Activated B cell treated with CpG ODN at 0.5 μM for 24 hours (primary cell): ENCODE measurements at places on chromosomes 13 and 19. TPM values are rescaled to one million over a fixed set of nuclear protein-coding genes. Genes with fewer than 3 reads are reported as not detected.

Gene FFAR3
- 0.16 TPM in 1 of 2 replicates, not detected in the other for total RNA-seq

Gene POGLUT2
- 0.11 TPM in 1 of 2 replicates, not detected in the other for total RNA-seq

Gene PTPRS
- total RNA-seq, result 2.5 and 3.4 TPM in 2 replicates

Gene GCDH
- 62.3 and 73.9 TPM in 2 replicates for total RNA-seq

Gene OR7A5
- total RNA-seq, result not detected in 2 replicates

Gene FAM124A
- 0.07 TPM in 1 of 2 replicates, not detected in the other for total RNA-seq

Gene GJB6
- total RNA-seq, result not detected in 2 replicates

Gene CYP2F1
- total RNA-seq, result not detected in 2 replicates

Gene PCDH17
- not detected in 2 replicates for total RNA-seq

Gene ICAM4
- 0.71 and 0.95 TPM in 2 replicates for total RNA-seq

Gene CCDC70
- not detected in 2 replicates for total RNA-seq

Gene LAIR2
- not detected in 2 replicates for total RNA-seq

Gene ZNF564
- total RNA-seq, result 23.0 and 26.6 TPM in 2 replicates

Gene RPL28
- total RNA-seq, result 3,790 and 4,042 TPM in 2 replicates

Gene PCP2
- total RNA-seq, result 2.1 and 2.8 TPM in 2 replicates

Gene KCNC3
- 34.5 and 44.3 TPM in 2 replicates for total RNA-seq

Gene R3HDM4
- 174 and 189 TPM in 2 replicates for total RNA-seq

Gene NCAN
- not detected in 2 replicates for total RNA-seq

Gene FIZ1
- total RNA-seq, result 17.5 and 21.2 TPM in 2 replicates

Gene RNF17
- not detected in 2 replicates for total RNA-seq

Gene ZNF554
- 2.7 and 3.1 TPM in 2 replicates for total RNA-seq

Gene TRAPPC6A
- total RNA-seq, result 51.8 and 56.0 TPM in 2 replicates

Gene ZNF776
- total RNA-seq, result 26.5 and 29.9 TPM in 2 replicates

Gene BBC3
- total RNA-seq, result 7.0 and 11.5 TPM in 2 replicates

Gene CCL25
- not detected in 2 replicates for total RNA-seq

Gene ZNF442
- total RNA-seq, result 6.9 and 8.7 TPM in 2 replicates

Gene PTGIR
- 13.4 and 17.8 TPM in 2 replicates for total RNA-seq

Gene C1QTNF9
- total RNA-seq, result not detected in 2 replicates

Gene FCER2
- total RNA-seq, result 191 and 193 TPM in 2 replicates
